ENCODE measurements at places on chromosomes 4 and X.

DNA sequence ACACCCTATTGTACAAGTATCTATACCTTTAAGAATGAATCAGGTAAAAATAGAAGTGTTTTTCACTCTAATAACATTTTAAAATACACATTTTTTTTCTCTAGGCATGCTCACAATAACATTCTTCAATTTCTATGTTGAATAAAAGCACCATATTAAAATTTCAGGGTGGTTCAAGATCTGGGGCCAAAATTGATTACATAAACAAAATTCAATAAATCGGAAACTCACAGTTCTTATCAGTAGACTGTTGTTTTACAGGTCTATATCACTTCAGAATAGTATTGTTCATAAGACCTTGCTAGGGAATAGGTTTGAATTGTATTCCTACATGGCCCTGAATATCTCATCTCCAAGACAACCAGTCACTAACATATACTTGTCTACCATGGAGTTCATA lies 634.0 kb downstream of the SPOCK3 start:
- no peak for DNase-seq

DNA sequence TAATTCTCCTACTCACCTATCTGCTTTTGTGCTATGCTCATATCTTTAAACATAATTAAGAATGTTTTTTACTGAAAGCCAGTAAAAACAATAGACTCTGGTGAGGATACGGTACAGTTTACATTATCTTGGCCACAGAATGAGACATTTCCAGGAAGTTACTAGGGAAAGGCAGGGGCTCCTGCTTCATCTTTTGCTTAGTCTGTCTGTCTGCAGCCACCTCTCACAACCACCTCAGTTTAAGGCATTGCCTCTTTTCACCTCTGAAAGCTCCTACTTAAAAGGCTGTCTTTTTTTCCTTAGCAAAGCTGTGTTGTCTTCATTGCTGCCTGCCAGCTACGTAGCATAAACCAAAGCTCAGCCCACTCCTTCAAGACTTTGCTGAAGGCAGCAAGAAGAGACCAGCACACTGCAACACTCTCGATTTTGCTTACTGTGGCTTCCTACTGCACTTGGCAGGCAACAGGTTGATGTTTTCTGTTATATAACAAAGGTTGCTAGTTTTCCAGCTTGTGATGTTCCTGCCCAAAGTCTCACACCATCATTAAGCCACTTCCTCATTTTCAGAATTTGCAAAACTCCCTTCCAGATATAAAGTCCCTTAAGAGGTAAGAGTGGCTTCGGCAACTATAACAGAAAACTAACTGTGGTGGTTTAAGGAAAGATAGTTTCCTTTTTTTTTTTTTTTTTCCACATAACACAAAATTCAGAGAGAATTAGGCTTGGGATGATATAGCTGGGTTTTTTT lies 432.9 kb downstream of the GRXCR1 start:
- DNase-seq, result no peak

GRCh38 chr4:77240469-77241066 lies 83.6 kb downstream of the CCNG2 start:
- peak; percentile 24 for DNase-seq

GRCh38 chr4:87971866-87972265 lies 3.6 kb upstream of the SPP1 start:
- DNase-seq, result no peak

Data from HS-27A (cell line).